Lung (tissue), 17 donors: ENCODE measurements at places on chromosomes 11 and 22.

- no peak for DNase-seq
These were observed 8.8 kb downstream of the TTC38 start for GRCh38 chr22:46276563-46276962.

GRCh38 chr11:62122076-62122475 lies 1.7 kb upstream of the INCENP start:
- peak; percentile 26 for DNase-seq

GRCh38 chr11:117356126-117356890 lies 28.7 kb downstream of the CEP164 start:
- DNase-seq, result no peak

GRCh38 chr22:21736948-21737347 lies 1.4 kb upstream of the YPEL1 start:
- DNase-seq, result no peak

DNA sequence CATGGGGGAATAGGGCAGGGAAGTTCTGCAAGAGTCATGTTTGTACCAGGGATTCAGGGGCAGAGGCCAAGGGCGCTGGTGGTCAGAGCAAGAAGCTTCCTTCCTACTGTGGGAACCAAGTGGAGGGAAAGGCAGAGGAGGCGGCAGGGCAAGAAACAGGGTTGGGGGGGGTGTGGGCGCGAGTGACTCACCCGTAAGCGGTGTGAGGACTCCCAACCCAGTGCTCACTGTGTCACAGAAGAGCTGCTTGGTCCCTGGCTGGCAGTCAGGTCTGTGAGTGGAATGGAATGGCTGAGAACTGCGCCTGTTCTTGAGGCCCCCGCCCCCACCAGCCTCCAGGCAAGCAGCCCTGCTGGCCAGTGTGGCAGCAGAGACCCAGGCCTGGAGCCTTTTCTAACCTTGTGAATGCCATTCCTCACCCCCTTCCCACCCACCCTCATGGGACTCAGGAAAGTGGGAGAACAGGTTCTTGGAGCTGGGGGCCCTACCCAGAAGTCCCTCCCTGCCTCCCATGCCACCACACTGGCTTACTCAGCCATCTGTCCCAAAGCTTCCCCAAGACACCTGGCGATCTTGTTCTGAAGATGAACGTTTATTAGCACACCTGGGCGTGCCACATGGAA lies 4.7 kb downstream of the LRRC10B start:
- DNase-seq, result peak; percentile 61

DNA sequence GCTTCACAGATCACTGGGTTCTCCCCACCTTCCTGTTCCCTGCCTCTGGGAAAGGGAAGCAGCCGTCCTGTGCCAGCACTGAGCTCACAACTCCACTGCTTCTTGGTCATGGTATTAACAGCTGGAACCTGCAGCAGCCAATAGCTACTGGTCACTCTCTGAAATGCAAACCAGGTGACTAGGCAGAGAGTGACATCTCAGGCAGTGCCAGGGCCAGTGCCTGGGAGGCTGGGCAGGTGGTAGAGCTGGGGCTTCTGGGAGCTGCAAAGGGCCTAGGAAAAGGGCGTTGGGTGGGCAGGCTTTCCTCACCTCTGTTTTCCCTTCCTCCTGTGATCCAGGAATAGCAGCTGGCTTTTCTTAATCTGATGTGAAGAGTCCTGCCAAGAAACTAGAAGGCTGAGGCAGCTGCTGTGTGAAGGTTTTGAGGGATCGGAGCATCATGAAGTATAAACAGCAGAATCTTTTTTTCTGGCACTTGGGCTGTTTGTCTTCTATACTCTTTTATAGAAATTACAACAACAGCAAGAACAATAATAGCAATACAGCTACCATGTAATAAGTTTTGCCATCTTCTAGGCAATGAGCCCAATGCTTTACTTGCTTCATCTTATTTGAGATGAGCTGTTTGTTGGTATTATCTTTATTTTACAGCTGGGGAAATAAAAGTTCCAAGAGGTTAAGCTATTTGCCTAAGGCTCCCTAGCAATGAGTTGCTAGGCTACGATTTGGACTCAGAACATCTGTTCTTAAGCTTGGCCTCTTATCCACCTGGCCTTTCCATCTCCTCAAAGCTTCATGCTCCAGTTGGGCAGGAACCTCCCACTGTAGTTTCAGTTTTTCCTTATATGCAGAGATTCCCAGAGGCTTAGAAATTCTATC lies 22.0 kb upstream of the CD44 start:
- peak; percentile 92 for DNase-seq
